ENCODE measurements at places on chromosomes 2 and 18.

- no peak for DNase-seq
Observed at GRCh38 chr2:242031481-242032019, 162.0 kb downstream of the RTP5 start.

GRCh38 chr18:3062798-3063680, 50.1 kb upstream of the LPIN2 start:
- peak; percentile 61 for DNase-seq

DNA sequence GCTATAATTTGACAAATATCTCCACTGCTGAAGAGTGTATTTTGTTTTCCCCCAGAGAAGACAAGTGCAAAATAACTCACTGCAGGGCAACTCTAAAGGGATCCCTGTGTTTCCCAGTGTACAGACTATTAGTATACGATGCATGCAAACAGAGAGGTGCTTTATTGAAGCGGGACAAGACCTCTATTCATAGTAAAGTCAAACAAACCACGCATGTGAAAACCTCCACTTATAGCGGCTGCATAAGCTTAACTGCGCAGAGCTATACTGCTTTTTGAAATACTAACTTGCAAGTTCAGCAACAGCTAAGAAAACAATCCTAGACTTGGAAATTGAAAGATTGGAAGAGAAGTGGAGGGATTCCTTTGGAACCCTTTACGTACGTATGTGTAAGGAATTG, 15.6 kb downstream of the RNF144A start:
- DNase-seq: no peak

- no peak for DNase-seq
Observed at GRCh38 chr2:189014449-189015138, 40.4 kb downstream of the COL3A1 start.

- no peak for DNase-seq
Observed at GRCh38 chr2:173117678-173118077, 42.0 kb downstream of the MAP3K20 start.

DNA sequence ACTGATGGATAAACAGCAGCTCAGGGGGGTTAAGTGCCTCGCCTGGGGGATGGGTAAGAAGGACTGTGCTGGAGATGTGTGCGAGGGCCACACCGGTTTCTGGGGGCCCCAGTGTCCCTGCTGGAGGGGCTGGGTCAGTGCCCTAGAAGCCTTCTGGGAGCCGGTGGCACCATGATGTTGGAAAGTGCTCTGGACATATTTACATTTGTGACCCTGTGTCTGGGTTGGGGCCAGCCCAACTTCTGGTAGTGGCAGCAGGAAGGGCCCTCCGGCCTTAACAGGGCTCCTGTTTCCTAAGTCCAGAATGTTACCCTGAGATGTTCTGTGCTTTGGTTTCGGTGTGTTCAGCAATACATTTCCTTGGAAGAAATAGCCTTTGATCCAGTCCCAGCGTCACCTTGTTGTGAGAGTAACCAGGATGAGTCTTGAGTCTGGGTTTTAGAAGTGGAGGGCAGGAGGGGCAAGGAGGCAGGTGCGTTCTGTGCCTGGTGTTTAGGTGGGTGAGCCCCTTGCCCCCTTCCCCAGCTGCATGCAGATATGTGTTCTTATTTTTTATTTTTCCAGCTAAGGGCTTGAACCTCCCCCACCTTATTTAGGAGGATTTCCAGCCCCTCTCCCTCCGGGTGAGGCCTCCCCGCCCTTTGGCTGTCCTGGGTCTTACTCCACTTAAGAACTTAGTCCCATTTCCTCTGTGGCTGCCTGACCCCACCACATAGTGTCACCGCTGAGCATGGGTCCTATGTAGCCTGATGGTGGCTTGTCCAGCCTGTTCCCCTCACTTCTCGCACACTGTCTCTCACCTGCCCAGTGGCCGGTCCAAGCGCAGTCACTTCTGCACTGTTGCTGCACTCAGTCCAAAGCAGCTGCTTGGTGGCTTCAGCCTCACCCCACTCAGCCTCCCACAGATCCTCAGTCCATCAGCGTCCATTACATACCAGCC, 132.7 kb upstream of the HS6ST1 start:
- no peak for DNase-seq

DNA sequence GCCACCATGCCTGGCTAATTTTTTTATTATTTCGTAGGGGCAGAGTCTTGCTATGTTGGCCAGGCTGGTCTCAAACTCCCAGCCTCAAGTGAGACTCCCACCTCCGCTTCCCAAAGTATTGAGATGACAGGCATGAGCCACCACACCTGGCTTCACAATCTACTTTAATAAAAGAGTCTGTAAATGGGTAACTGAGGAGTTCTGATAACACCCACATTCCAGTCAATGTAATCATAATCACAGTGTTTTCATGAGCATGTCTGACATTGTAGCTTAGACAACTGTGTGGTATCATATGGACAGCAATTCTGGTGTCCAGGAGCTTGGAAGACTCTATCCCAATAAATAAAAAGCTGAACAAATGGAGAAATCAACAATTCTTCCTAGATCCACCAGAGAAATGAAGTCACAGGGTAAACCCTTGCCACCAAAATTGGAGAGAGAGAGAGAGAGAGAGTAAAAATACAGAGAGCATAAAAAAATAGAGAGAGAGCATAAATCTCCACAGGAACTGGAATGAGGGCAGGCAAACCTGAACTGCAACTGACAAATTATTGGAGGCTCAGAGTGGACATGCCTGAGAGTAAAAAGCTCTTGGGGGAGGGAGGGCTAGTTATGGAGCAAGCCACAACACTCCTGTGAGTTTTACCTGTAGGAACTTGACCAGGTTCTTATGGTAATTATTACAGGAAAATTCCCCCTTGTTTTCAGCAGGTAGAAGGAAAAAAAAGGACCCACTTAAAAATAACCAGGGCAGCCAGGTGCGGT, 12.4 kb upstream of the NBEAL1 start:
- no peak for DNase-seq

GRCh38 chr2:216971593-216971992, 111.7 kb upstream of the TNP1 start:
- DNase-seq: no peak

DNA sequence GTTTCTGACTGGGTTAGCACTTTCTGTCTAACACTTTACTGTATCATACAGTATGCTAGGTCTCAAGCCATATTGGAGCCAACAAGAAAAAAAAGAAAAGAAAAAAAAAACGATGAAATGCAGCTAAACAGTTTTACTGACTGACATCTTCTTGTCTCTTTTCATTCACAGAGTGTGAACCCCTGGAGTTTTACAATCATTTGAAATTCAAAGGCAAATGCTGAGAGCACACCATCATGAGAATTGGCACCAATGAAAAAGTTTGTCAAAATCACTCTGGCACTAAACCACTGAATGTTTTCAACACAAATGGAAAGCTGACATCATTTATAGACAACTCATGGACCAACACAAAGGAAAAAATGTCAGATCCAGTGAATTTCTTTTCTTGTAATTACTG, 513.3 kb downstream of the LRRTM4 start:
- DNase-seq: no peak

DNA sequence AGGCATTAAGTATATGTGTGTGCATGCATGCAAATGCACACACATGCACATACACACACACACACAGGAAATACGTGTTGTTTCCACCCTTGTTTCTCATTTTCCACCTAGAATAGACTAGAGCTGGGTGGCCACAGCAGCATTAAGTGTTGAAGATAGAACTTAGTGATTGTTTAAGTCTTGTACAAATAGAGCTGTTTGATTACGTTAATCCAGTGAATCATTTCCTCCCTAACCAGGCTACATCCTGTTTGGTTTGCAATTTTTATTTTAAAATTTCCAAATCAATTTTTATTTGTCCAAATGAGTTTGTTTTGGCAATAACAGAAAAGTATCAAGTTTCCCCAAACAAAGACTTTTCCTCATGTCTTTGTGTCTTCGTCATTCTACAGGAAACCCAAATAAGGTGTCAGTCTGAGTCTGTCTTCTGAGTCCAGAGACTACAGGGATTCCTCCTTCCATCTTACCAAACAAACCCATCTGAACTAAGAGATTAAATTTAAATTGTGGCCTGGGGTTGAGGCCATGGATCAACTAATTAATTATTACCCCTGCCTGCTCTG, 74.6 kb upstream of the GALNT5 start:
- no peak for DNase-seq

GRCh38 chr2:148885209-148885608, 10.2 kb downstream of the KIF5C start:
- DNase-seq: no peak

DNA sequence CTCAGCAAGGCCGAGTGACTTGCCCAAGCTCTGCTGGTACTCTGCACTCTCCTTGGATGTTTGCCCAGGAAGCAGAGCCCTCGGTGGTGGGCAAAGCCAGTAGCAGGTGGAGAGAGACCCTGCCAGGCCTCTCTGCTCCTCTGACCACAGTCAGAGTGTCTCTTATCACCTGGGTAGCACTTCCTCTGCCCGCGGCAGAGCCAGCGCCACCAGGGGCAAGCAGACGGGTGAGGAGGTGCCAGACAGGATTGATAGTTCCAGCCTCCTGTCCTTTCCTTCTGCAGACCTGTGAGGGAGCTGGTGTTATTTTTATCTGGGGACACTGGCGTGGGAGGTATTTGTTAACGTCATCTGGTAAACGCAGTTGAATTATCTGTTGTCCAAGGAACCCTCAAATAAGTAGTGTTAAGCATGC, 152.9 kb downstream of the SMAD7 start:
- no peak for DNase-seq

- DNase-seq: no peak
Observed at GRCh38 chr18:3814816-3815215, 364.8 kb downstream of the TGIF1 start.

GRCh38 chr2:231051116-231051515, 5.6 kb upstream of the PSMD1 start:
- no peak for DNase-seq

DNA sequence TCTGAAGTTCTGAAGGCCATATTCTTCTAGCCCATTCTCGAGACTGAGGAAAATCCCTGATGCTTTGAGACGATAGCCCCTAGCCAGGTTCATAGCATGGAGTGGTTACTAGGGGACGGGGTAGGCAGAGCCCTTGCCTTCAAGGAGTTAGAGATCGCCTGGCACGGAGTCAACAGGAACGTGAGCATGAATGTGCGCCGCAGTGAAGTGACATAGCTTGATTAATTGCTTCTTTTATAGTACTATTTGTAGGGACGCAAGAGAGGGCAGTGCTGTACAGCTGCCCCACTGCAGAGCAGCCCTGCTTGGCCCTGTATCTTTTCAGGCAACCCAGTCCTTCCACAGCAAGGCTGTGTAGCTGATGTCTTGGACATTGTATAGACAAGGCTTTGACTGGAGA, 26.2 kb downstream of the HRH4 start:
- no peak for DNase-seq

- no peak for DNase-seq
Observed at GRCh38 chr2:66565291-66565690, 130.4 kb downstream of the MEIS1 start.

GRCh38 chr2:105757433-105757832, 12.7 kb downstream of the NCK2 start:
- DNase-seq: no peak

DNA sequence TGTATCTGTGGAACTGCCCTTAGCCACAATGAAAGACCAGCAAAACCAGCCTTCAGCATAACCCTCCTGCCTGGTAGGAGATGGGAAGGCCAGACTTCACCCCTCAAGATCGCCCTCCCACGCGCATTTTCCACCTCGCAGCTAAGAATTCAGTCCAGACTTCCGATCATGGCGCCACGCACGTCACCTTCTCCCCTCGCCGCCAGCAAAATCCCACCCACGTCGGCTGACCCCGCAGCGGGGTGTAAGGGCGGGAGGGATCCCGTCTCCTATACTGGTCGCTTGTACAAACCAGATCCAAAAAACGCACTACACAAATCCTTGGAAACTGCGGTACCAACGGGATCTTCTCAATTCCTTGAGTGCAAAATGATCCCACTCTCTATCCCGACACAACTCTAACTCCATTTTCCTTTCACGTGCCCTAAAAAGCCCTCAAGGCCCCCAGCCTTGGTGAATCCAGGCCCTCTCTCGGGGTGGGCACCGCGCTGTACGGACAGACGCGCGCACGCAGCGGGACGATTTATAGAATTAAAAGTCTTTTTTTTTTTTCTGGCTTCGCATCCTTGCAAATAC, 1.0 kb upstream of the BMPR2 start:
- DNase-seq: peak; percentile 44

DNA sequence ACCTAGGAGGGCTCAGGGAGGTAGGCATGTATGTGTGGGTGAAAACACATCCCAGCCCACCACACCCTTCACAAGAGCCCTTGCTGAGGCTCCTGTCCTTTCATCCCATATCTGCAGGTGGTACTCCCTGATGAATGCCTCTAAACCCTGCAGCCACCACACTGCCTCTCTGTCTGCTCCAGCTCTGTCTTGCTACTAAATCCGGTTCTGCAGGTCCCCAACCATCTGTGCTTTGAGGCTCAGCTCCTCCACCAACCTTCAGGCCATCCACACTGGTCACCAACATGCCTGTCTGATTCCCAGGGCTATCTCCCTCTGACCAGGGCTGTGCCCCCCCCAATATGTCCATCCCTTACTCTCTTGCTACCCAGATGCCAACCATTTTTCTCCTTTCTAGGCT, 92.7 kb downstream of the BIN1 start:
- no peak for DNase-seq

GRCh38 chr2:44945676-44946371, 4.3 kb downstream of the SIX3 start:
- DNase-seq: no peak

- DNase-seq: no peak
Observed at GRCh38 chr2:186068139-186068801, 329.7 kb downstream of the FSIP2 start.

DNA sequence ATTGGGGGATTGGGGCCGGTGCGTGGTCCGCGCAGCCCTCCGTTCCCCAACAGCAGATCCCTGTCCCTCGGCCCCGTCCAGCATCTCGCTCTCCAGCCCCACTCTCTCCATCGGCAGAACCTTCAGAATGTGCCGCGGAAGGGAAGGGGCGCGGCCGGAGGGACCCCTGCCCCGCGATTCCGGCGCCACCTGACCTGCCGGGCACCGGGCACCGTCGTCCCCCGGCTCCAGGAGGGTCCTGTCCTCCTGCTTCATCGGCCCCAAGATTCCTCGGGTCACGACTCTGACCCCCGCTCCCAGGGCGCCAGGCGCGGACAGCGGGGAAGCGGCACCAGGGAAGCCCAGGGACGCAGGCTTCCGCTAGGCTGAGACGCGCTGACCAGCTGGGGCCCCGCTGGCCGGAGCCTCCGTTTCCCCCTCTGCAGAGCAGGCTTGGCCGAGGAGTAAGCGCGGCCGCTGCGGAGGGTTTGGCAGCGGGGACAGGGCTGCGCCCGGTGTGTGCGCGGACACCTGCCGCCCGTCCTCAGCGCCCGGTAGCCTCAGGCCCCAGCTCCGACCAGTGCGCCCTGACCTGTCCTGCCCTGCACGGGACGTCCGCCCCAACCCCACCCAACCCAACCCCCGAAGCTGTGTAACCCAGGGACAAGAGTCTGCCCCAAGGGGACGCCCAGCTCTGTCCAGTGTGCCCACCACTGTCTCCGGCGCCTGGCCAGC, 16.8 kb upstream of the BOK start:
- DNase-seq: no peak

DNA sequence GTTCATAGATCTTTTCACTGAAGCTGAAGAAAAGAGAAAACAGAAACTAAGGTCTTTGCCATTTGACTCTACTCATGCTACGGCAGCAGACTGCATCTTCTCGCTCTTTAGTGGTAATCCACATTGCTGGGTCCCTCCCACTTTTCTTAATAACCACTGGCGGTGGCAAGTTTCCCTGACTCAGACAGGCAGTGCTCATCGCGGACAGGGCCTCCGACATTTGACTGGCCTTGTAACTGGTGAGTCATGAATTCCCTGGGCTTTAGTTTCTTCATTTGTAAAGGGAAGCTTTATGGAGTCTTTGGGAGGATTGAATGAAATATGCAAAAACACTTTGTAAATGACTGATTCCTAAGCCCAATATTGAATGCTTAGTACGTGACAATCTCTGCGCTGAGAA, 238.2 kb upstream of the RBBP8 start:
- no peak for DNase-seq

GRCh38 chr18:80253871-80254492, 6.7 kb upstream of the PARD6G start:
- DNase-seq: no peak
